A172 (cell line): ENCODE measurements at places on chromosomes 1 and 21.

- DNase-seq, result no peak
Measured at GRCh38 chr21:46150073-46150472, 5.3 kb downstream of the FTCD start.

DNA sequence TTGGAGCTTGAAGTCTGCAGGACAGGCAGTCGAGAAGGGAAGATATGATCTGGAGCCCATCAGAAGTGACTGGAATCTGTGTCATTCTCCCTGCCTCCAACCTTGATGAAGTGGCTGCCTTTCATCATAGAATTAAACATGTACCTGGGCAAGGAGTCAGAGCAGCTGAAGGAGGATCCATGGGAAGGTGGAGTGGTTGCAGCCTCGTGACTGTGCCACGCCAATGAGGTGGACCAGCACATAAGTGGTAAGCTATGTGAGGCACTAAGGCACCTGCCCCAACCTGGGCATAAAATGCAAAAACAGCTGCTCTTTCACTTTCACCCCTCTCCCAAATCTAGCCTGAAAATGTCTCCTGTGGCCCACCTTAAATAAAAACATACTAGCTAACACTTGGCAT lies 7.3 kb downstream of the SLC22A15 start:
- DNase-seq, result no peak

- no peak for DNase-seq
Measured at GRCh38 chr1:115922801-115923200, 53.5 kb upstream of the SLC22A15 start.

DNA sequence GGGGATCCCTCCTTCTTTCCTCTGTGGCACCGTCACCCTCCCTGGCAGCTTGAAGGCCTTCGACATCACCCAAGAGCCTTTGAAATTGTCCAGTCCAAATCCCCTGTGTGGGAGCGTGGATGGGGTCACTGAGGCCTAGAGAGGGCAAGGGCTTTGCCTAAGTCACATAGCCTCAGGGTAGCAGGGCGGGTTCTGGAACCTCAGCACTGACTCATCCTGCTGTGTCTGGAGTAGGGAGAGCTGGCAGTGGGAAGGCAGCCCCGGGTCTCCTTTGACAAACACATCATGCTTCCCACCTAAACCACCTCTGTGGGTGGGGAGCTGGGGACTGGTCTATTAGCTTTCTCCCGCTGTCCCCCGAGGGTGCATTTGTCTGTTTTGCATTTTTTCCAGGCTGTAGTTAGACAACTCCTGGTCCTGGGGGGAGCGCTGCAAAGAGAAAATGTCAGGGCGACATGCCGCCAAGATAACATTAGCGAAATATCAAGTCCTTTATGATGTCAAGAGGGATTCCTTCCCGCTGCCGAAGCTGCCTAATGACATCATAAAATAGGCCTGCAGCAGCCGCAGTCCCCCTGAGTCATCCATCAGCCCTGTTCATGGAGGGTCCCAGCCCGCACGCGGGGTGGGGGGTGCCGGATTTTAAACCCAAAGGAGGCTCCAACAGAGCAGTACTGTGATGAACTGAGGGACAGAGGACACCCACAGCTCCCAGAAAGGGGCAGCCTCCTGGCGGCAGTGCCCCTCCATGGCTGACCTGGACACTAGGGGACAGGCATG lies 77.0 kb upstream of the POU3F1 start:
- peak; percentile 31 for DNase-seq

DNA sequence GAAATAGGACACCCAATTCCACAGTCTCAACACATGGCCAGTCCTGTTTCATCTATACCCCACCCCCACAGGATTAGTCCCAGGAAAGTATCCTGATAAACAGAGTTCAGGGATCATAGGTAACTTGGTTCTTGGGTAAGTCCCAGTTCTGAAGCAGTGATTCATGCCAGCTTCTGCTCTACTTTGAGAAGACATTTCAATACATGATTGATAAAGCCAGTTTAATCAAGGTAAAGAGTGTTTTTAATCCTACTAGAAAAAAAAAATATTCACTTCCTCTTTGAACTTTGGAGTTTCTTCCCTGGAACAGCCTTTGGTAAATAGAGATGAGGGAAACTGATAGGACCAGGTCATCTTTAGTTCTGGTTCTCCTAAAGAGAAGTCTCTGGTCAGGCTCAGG lies 142.4 kb downstream of the TLR5 start:
- DNase-seq, result no peak

GRCh38 chr1:179167955-179168354 lies 61.5 kb downstream of the ABL2 start:
- no peak for DNase-seq

GRCh38 chr1:18681423-18681835 lies 50.8 kb downstream of the PAX7 start:
- DNase-seq, result peak; percentile 51

- no peak for DNase-seq
Measured at GRCh38 chr21:40733024-40733397, 113.9 kb downstream of the DSCAM start.

- DNase-seq, result peak; percentile 29
Measured at GRCh38 chr1:185969524-185969991, 235.4 kb downstream of the HMCN1 start.

DNA sequence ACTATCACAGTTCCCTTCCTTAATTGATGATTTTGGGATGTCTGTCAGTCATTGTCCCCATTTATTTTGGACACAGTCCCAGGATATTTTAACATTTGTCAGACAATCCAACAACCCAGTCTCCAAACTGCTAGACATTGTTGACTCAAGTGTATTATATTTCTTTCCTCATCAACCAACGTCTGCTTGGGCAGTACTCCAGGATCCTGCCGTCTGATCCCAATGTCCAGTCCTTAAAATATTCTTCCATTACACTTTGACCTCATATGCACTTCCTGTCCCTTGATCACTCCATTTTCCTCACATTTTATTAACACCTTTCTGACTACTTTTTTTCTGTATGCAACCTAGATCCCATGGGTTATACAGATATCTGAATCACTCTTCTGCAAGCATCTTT lies 39.8 kb upstream of the KIAA0040 start:
- no peak for DNase-seq

DNA sequence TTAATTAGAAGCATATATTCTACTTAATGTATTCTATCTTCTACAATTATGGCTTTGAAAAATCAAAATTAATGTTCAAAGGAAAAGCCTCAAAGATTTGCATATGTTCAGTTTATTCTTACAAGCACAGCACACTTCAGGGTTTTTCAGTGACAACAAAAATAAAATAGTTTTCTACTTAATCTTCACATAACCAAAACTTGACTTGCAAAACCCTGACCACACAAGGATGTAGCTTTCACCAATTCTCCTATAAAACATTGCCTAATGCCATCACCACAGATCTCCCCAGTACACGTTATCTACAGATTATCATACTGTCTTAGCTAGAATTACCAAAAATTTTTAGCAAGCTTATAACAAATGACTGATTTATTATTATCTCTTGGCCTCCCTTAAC lies 23.3 kb downstream of the LPAR3 start:
- no peak for DNase-seq

DNA sequence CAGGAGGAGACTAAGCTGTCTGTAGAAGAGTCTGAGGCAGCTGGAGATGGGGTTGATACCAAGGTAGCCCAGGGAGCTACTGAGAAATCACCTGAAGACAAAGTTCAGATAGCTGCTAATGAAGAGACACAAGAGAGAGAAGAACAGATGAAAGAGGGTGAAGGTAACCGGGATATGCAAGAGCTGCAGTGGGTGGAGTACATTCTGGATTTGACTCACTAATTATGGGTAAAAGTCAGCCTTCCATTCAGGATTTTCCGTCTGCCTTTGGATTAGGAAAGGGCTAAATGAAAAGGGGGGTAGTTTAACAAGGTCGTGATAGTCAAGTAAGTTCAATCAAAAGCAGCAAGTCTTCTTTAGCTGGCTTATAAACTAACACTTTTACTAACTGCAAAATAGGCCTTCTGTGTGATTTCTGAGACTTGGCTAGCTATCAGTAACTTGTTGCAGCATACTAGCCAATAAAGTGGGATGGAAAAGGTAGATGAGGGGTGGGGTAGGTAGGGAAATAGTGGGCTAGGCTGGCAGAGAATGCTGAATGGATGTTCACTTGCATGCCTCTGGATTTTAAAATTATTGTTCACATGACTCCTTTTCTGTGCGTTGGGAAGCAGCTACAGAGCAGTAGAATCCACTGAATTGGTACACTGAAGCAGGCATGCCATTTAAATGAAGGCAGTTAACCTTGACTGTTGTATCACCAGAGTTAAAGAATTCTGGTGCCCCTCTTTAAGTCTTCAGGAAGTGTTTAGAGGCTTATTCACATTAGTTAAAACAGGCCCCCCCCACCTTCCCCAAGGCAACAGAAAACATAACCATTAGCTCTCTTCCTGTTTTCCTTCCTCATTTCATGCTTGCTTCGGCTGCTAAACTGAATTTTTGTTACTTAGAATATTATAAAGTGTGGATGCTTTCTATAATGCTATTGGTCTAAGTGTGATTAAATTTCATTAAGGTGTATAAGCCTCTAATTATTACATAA lies 15.4 kb downstream of the CCDC17 start:
- DNase-seq, result no peak
